ENCODE measurements at places on chromosomes 3 and 15.

- DNase-seq: no peak
Measured at GRCh38 chr15:96598514-96598913, 268.0 kb downstream of the NR2F2 start.

DNA sequence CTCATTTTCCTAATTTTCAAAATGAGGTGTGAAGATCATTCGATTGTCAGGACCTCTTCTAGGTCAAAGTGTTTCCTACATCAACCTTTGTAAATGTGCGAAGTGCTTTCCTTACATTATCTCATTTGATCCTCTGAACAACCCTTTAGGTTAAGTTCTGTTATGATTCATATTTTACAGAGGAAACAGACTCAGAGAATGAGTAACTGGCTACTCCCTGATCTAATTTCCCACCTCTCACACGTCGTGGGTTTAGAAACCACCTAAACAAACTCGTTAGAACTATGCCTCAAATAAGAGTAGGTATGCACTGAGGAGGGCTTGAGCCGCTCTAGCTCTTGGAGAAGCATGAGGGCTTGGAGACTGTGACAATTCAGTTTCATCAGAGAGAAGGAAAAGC, 148.6 kb downstream of the CD47 start:
- no peak for DNase-seq

DNA sequence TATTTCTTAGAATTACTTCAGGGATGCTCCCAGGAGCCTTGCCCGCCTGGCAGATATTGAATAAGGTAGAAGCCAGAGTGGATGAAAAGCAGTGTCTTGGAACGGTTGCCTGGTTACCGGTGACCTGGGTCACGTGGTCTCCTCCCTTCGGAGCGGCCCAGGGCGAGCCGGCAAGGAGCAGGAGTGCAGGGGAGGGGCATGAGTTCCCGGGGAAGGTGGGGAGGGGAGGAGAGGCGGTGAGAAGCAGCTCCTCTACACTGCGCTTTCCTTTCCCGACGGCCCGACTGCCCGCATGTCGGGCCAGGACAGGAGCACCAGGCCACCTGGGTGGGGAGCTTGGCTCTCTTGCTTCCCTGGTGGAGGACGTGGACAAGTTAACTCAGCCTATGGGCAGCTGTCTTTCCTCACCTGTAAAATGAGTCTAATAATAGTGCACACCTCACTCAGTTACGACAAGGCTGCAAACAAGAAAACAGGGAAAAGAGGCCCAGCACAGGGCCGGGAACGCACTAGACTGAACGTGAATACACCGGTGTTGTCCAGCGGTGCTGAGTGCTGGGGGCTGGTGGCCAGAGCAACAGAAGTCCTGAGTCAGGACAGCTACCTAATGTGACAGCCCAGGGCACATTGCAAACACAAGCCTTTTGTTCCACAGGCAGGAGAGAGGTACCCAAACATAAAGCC, 198.3 kb downstream of the ADAMTS9 start:
- DNase-seq: no peak

DNA sequence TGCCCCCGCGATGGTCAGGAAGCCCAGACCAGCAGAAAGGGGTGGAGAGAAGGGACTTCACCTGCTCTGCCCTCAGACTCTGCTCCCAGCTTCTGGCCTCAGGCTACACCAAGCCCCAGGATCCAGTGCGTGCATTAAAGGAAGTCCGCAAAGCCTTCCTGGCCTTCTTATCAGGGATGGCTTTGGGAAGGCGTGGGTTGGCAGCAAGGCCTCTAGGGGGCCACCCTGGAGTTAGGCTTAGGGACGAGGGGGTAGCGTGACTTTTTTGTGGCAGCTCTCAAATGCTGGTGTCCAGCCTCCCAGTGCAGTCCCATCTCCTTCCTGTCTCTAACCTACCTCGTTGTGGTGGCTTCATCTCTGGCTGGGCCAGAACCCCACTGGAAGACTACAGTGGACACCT, 18.9 kb upstream of the RPL29 start:
- no peak for DNase-seq

DNA sequence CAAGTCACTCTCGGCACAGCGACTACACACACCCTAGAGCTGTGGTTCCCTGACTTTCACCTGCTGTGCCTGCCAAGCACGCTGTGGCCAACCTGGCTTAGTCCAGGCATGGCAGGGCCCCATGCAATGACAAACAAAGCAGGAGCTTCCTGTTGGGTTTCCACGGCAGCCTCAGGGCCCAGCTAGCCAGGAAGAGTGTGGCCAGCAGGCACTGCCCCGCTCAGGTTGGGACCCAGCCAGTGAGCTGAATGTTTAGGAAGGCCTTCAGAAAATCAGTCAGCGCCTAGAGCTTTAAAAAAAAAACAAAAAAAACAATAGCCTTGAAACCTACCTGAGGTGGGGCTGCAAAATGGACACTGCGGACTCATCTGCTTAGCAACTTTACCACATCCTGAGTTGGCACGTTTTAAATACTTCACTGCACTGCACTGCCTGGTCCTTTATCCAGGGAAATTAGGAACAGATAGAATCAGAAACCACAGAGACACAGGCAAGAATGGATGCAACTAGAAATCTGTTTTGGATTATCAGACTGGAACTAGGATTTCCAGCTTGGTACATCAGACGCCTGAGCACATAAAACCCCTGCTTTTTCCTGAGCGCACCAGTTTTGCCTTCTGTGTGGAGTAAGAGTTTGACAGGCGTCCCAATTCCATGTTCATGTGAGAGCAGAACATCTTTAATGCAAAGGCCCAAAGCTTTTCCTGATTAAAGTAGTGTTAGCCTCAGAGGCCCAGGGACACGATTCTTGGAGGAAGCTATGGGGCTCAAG, 36.2 kb upstream of the LDHAL6B start:
- DNase-seq: no peak

DNA sequence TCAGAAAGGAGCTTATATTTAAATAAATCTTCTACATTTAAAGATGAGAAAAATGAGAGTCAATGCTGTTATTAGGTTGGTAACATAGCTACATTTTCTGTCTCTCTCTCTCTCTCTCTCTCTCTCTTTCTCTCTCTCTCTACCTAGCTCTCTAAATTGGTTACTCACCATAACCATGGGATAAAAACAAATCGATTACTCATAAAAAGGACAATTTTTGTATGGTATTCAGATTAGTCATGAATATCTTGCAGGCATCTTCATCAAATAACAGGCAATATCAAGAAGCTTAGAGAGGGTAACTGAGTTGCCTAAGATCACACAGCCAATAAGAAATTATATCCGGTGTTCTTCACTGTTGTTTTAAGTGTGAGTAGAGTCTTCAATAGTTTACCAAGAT, 81.8 kb upstream of the ALCAM start:
- no peak for DNase-seq

GRCh38 chr15:31128919-31129768, 27.6 kb upstream of the TRPM1 start:
- peak; percentile 90 for DNase-seq

- DNase-seq: no peak
Measured at GRCh38 chr3:76958274-76958673, 81.6 kb upstream of the ROBO2 start.

GRCh38 chr3:28768439-28768838, 419.8 kb upstream of the AZI2 start:
- DNase-seq: no peak

All from activated CD8-positive, alpha-beta memory T cell treated with anti-CD3 and anti-CD28 coated beads for 24 hours (primary cell).